Brain microvascular endothelial cell (primary cell): ENCODE measurements at places on chromosomes 11 and 22.

DNA sequence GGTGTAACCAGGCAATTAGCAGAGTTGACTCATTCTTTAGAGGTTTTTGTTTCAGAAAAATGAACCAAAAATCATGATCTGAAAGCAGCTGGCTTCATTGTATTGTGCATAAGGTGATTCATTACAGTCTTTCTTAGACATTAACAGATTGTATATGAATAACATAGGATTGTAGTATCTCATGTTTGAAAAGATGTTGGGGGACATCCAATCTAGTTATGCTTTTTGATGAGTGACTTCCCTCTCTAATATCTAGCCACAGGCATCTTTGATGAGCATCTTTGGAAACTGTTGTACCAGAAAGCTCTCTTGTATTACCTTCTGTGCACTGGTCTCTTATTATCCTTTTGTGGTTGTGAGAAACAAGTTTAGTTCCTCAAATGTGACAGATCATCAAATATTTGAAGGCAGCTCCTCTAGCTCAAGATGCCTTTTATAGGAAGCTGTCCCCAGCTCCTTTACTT lies 8.3 kb downstream of the GRK3 start:
- no peak for DNase-seq

GRCh38 chr11:114482114-114482513 lies 42.8 kb downstream of the REXO2 start:
- DNase-seq = no peak

- no peak for DNase-seq
Measured at GRCh38 chr11:60960405-60960804, 8.4 kb upstream of the SLC15A3 start.

- DNase-seq = no peak
Measured at GRCh38 chr11:45906965-45907611, at the start of gene FREY1. TSS of gene FREY1 (minus strand) at chr11:45907271. CDS start at chr11:45907245, 26 bp downstream.

- DNase-seq = no peak
Measured at GRCh38 chr11:77558380-77558779, 31.4 kb upstream of the AQP11 start.

GRCh38 chr22:37232140-37232998 lies 11.7 kb downstream of the RAC2 start:
- no peak for DNase-seq

GRCh38 chr11:68424101-68424632 lies 36.4 kb upstream of the PPP6R3 start:
- DNase-seq = no peak

DNA sequence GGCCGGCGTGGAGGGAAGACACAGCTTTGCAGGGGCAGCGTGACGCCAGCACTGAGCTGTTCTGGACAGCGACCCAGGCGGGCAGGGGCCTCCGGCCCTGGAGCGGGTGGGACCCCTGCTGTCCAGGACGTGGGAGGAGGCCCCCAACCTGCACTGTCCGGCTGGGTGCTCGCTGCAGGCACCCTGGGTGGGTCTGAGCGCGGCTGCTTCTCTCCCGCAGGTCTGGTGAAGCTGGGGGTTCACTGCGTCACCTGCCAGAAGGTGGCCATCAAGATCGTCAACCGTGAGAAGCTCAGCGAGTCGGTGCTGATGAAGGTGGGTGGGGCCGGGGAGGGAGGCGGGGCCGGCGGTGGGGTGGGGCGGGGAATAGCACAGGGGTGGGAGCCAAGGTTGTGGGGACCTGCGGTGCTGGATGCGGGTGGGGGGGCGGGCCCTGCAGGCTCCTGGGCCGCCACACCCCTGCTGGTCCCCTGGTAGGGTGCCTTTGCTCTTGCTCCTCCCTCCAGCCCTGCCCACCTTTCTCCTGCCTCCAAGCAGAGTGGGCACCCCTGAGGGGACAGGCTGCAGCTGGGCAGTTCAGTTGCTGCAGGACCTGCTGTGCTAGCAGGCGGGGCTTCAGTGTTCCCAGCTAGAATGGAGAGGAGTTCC lies 46.2 kb downstream of the BRSK2 start:
- no peak for DNase-seq

DNA sequence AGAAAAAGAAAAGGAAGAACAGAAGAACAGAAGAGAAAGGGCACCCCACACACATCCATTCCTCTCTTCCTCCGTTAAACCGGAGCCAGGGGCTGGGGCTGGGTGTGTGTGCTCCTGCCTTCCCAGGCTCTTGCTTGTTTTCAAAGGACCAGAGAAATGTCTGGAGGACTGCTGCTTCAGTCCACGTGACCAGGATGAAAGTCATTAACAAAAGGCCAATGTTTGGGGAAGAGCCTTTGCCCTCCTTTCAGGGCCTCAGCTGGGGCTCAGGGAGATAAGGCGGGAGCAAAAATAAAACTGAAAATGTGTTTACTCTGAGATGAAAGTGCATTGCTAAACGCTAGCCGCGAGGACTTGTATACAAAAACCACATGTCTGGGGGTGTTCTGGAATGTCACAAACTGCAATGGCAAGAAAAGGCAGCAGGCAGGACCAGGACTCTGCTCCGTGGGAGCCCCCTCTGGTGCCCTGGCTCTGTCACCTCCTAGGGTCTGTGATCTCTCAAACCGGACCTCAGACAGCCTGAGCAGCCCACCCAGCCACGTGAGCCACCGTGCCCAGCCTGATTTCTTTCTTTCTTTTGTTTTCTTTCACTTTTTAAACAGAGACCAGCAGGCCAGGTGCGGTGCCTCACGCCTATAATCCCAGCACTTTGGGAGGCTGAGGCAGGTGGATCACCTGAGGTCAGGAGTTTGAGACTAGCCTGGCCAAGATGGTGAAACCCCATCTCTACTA lies 31.6 kb upstream of the MYH9 start:
- DNase-seq = no peak

GRCh38 chr11:123174196-123175183 lies 20.6 kb downstream of the CLMP start:
- peak; percentile 78 for DNase-seq

DNA sequence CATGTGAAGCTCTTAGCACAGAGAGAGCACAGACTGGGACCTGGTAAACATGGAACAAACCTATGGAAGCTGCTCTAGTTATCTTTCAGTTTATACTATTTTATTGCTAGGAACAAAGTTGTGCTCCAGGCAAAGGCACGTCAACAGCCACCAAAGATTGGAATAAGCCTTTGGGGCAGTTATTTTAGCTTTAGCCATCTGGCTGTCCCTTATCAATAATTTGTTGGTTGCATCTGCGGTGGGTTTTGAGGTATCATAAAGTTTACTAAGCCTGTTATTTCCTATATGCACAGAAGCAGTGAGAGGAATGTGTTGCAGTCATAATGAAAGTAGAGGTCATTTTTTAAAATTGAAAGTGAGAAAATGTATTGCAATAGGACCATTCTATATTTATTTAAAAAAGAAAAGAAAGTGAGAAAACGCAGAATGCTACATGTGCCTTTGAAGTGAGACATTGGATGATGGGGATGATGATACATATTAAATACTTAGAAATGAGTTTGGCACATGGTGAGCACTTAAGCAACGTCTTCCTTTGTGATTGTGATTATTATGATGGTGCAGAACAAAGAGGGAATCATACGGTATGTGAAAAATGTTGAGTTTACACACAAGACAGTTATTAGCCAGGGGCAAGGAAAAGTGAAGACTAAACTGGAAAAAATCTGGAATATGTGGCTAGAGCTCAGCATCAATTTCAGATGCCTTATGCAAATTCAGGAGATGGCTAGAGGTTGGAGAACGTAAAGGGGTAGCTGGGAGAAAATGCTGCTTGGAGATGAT lies 58.3 kb downstream of the PRR5L start:
- no peak for DNase-seq

- DNase-seq = no peak
Measured at GRCh38 chr11:133827556-133827955, 17.8 kb downstream of the SPATA19 start.

- DNase-seq = no peak
Measured at GRCh38 chr11:33294224-33294623, 37.0 kb downstream of the HIPK3 start.

DNA sequence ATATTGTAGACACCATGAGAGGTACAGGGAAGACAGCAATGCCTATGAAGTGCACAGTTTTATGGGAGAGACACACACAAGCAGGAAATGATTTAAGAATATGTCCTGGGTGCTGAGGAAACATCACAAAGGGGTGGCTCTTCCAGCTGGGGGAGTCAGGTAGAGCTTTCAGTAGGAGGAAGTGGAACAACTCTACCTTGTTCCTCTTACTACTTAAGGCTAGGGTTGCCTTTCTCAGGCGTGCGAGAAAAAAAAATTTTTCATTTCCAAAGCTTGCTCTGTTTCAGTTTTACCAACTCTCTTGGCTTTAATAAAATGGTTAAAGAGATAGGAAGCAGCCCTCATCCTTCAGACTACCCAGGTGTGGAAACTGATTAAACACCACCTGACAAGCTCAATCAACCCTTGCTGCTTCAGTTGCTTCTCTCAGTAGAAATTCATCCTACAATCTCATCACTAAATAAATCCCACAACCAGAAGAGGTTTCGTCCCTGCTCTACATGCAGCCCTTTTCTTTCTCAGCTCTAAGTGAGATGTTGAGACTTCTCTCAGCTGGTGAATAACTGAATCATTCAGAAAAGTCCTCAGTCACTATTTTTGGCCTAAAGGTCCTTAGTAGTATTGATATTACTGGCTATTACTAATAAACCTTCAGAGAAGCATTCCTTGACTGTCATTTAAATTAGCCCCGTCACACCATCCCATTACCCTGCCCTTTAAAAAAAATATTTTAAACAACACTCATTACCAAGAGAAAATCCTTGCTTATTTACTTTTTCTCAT lies 5.9 kb downstream of the ABTB2 start:
- no peak for DNase-seq

DNA sequence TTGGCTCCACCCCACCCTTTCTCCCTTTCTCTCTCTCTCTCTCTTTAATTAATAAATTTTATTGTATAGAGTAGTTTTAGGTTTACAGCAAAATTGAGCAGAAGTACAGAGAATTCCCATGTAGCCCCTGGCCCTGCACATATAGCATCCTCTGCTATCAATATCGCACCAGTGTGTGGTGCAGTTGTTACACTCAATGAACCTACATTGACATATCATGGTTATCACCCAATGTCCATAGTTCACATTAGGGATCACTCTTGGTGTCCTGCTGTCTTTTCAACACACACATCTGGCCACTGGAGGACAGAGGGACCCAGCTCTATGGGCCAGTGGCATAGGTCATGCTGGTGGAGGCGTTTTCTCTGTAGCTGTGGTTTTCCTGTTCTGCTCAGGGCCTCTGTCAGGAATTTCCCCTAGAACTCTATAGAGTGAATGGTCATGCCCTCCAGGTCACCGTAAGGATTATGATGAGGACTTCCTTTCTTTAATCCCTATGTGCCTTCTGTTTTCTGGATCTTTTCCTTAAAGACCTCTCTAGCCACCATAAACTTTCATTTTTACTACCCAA lies 98.2 kb upstream of the NAV2 start:
- DNase-seq = no peak

DNA sequence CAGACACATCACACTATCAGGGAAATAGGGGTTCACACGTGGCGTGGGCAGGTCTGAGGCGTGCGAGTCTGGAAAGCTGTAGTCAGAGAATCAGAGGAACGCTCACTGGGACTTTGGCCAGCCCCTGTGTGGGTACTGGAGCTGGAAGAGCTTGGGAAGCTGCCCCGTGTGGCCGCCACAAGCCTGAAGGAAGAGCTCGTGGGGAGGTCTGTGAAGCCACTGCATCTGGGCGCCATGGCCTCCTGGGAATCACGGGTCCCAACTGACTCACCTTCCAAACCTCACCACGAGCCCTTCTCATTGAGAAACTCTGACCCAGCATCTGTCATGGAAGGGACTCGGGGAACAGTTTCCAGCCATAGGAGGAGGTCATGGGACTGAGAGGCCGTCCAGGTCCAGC lies 5.9 kb upstream of the MRGPRF start:
- no peak for DNase-seq

DNA sequence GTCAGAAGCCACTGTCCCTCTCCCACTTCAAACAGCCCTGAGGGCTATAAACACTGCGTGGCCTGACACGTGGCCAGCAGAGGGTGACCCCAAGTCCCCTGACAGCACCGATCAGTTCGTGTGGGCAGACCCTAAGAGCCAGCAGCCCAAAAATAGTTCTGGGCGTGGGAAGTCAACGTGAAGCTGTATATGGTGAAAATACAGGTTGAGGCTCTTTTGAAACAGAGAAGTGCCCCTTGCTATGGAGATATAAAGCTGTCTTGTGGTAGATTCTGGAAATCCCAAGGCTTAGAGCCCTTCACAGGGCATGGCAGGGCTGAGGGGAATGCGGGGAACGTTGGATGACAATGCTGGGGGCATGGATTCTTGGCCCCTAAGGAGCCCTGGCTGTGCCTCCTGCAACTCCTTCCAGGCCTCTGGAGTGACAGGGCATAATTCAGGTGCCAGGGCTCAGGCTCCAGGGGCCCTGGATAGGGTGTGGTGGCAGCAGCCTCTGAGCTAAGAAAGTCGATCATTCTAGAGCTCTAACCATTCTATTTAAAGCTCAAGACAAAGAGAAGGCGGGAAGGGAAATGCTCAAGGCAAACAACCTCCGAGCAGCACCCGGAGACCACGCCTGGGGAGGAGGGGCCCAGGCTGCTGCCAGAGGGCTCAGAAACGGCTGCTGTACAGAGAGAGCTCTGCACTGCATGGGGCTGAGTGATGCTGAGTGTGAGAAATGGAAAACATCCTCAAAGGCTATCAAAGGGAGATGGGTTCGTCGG lies 60.4 kb upstream of the CD5 start:
- peak; percentile 5 for DNase-seq

DNA sequence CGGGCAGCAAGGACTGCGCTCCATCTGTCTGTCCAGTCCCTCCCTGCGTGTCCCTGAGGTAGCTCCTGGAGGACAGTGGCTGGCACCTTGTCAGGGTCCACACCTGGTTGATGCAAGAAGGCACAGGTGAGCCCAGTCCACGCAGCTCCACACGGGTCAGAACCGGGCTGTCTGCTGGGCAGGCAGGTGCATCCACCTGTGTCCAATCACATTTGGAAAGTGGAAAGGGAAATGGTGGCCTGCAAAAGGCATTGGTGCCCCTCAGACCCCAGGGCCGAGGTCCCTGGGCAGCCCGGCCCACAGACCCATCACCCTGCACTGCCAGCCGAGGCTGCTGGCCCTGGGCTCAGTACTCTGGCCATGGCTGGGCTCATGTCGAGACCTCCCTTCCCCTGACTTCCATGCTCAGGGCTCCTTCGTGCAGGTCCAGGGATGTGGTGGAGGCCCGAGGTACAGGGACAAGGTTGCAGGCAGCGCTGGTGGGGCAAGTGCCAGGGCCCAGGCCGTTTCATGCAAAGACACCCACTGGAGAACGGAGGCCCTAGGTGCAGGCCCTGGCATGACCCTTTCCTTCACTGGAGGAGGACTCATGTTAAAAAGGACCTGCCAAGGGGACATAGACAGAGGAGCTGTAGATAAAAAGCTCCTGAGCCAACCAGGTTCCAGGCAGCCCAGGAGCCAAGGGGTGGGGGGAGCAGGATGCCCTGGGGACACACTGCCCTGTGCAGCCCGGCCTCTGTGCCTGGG lies 38.9 kb upstream of the TH start:
- no peak for DNase-seq

- DNase-seq = no peak
Measured at GRCh38 chr22:17368554-17369438, 464 bp upstream of the CECR2 start.
